Stimulated activated naive B cell treated with anti-CD40 and anti-IgM and Interleukin-4, amounts not matched to agents 10 μg/mL and 1 μg/mL and 100 μg/mL, for 72 hours (primary cell): ENCODE measurements at places on chromosomes 11 and 22.

GRCh38 chr11:36069576-36070212 lies 125.8 kb downstream of the LDLRAD3 start:
- H3K27me3 ChIP-seq, result peaks cover 17% of the 10 kb centered on the region
- no peak for DNase-seq
- no peaks in the 10 kb centered on the region for H3K36me3 ChIP-seq
- H3K4me3 ChIP-seq, result no peak overlapping the region

DNA sequence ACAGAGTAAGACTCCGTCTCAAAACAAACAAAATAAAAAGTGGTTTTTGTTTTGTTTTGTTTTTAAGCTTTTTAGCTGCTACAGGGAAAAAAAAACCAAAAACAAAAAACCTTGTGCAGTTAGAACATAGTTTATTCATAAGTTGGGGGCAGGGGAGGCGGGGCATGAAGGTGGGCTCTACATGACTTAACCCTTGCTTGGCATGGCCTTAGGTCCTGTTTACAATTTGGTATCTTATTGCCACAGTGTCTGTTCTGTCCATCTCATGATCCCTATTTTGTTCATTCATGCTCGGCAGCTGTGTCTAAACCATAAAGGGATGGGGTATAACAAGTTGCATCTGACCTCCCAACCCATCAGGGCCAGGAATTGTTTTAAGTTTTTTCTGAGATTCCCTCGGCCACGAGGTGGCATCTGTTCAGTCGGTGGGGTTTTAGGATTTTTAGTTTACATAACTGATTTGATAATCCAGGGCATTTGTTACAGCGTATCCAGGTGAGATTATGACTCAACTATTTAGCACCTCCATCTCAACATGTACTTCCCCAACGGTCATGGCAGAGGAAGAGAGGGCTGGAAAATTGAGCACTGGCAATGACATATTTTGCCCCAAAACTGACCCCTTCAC lies 6.9 kb downstream of the AP5B1 start:
- H3K27ac ChIP-seq, result no peak overlapping the region
- H3K4me1 ChIP-seq, result peaks cover 29% of the 10 kb centered on the region

DNA sequence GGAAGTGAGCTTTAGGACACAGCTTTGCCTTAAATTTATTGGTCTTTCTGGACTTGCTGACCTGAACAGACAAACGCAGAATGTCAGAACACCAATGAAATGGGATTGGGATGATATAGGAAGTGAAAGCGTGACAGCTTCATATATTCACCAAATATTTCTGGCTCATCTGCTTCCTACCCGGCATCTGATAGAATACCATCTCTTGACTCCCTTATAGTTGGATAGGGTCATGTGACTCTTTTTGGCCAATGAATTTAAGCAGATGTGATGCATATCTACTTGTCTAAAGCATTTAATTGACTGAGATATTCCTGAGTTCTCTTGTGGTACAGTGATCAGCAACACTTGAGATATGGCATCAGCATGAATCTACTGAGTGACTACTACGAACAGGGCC lies 2.5 kb upstream of the CAPRIN1 start:
- H3K4me1 ChIP-seq, result peaks cover 24% of the 10 kb centered on the region
- DNase-seq, result no peak
- H3K36me3 ChIP-seq, result peaks cover 12% of the 10 kb centered on the region

- H3K27ac ChIP-seq, result no peak overlapping the region
- no peak overlapping the region for H3K4me3 ChIP-seq
- peaks cover 11% of the 10 kb centered on the region for H3K27me3 ChIP-seq
- no peaks in the 10 kb centered on the region for H3K36me3 ChIP-seq
- no peak for DNase-seq
Observed at GRCh38 chr11:1218788-1219445, 3.9 kb upstream of the MUC5B start.

GRCh38 chr11:93513772-93514171 lies 29.4 kb downstream of the SMCO4 start:
- no peaks in the 10 kb centered on the region for H3K36me3 ChIP-seq
- no peak overlapping the region for H3K27ac ChIP-seq
- no peaks in the 10 kb centered on the region for H3K27me3 ChIP-seq
- H3K4me3 ChIP-seq, result no peak overlapping the region
- DNase-seq, result no peak

- DNase-seq, result no peak
- H3K36me3 ChIP-seq, result no peaks in the 10 kb centered on the region
- H3K4me3 ChIP-seq, result no peak overlapping the region
- H3K4me1 ChIP-seq, result no peaks in the 10 kb centered on the region
- peaks cover 21% of the 10 kb centered on the region for H3K27me3 ChIP-seq
Observed at GRCh38 chr11:57867966-57868365, 106.4 kb downstream of the CTNND1 start.

DNA sequence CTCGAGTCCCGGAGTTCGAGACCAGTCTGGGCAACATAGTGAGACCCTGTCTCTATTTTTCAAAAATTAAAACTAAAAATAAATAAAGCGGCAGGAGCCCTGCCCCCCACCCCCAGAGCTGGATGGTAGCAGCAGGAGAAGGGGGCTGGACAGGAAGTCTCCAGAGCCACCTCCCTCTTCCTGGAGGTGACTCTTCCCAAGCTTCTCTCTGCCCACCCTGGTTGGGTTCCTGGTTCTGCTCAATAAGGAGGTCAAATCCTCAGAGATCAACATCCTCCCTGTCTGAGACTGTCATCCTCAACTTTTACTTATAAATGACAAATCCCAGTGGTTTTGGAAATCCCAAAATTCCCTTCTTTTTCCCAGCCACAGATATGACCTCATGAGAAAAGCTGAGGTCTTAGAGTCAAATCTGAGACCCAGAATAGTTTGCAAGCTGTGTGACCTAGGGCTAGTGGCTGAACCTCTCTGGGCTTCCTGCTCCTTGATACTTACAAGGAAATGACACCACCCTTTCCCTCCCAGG lies 987 bp downstream of the C1QTNF6 start:
- no peaks in the 10 kb centered on the region for H3K27me3 ChIP-seq
- no peak overlapping the region for H3K27ac ChIP-seq
- peaks cover 22% of the 10 kb centered on the region for H3K4me1 ChIP-seq
- H3K4me3 ChIP-seq, result no peak overlapping the region
- no peak for DNase-seq
- peaks cover 4% of the 10 kb centered on the region for H3K36me3 ChIP-seq

DNA sequence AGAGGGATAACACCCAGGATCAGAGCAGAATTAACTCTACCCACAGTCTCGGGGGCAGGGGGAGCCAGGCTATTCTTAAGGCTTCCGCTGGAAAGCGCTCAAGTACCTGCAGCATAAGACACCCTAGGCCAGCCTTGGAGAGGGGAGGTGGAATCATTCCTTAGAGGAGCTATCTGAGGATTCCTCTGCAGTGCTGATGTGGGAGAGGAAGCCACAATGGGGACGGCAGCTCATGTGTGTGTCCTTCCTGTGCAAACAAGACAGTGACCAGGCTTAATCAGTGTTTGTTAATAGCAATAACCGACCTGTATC lies 382.2 kb upstream of the CADM1 start:
- no peak for DNase-seq
- H3K27ac ChIP-seq, result no peak overlapping the region
- H3K4me1 ChIP-seq, result no peaks in the 10 kb centered on the region
- H3K4me3 ChIP-seq, result no peak overlapping the region

- H3K4me3 ChIP-seq, result no peak overlapping the region
- DNase-seq, result no peak
- H3K27me3 ChIP-seq, result peaks cover 26% of the 10 kb centered on the region
- peaks cover 3% of the 10 kb centered on the region for H3K36me3 ChIP-seq
- H3K4me1 ChIP-seq, result no peaks in the 10 kb centered on the region
Observed at GRCh38 chr11:72120930-72121329, 8.4 kb upstream of the ANAPC15 start.

GRCh38 chr11:17230867-17231851 lies 23.4 kb upstream of the PIK3C2A start:
- DNase-seq, result peak; percentile 58
- no peaks in the 10 kb centered on the region for H3K27me3 ChIP-seq
- H3K36me3 ChIP-seq, result peaks cover 5% of the 10 kb centered on the region
- no peak overlapping the region for H3K4me3 ChIP-seq
- H3K27ac ChIP-seq, result peak overlapping the region; percentile 47

- no peak overlapping the region for H3K27ac ChIP-seq
Observed at GRCh38 chr11:44563711-44564110, 1.8 kb upstream of the CD82 start.

DNA sequence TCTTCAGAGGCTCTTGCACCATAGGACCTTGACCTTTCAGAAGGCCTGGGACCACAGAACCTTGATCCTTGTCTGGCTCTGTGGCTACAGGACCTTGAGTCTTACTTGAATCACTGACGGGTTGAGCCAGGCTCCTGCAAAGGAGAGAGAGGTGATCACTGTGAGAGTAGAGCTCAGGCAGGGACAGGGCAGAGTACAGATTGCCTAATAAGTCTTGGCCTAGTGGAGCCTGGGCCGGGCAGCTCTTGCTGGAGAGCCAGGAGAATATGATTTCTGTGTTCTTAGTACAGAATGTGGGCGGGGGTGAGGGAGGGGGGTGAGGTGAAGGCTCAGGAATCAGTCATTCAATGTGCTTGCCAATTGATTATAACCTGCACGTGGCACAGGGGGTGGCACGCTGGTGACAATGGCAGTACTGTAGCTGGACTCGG lies 26.0 kb downstream of the SERPINH1 start:
- H3K36me3 ChIP-seq, result no peaks in the 10 kb centered on the region
- no peak overlapping the region for H3K27ac ChIP-seq
- peaks cover 8% of the 10 kb centered on the region for H3K4me1 ChIP-seq

GRCh38 chr11:67500484-67500821 lies 4.7 kb downstream of the PITPNM1 start:
- no peak overlapping the region for H3K27ac ChIP-seq
- H3K4me3 ChIP-seq, result no peak overlapping the region
- DNase-seq, result no peak
- peaks cover 41% of the 10 kb centered on the region for H3K36me3 ChIP-seq

DNA sequence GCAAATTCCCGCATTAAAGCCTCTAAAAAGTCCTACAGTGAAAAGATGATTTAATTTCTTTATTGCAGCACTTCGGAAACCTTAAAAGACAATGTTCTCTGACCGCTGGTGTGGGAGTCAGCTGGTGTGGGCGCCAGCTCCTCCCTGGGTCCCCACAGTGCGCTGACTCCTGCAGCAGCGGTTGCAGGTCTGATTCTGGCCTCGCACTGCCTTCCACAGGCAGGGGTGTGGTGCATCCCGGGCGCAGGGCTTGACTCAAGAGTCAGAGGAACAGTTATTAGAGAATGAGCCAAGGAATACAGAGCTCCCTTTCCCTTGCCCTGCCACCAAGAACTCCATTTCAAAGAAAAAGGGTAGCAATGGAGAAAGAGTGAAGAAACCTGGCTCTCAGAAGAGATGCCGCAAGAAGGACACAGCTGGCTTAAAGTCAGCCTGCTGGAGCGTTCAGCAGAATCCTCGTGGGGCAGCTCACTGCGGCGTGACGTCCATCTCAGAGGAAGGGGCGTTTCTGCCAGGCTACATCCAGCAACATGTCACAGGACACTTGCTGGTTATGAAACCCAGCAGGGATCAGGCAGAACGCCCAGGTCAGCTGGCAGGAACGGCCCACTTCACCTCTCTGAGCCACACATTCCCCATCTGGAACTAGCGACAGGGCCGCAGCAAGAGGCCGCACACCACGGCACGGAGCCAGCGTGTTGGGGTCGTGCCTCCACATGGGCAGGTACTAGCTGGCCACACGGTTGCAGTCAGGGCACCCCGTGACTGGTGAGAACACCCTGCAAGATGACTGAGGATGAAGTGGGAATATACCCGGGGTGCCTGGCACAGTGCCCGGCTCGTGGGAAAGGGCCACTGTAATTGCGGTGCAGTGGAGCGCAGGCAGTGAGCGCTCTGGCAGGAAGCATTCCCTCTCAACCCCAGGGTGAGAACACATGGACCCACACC lies 18.1 kb upstream of the EFCAB6 start:
- peaks cover 17% of the 10 kb centered on the region for H3K27me3 ChIP-seq
- H3K4me1 ChIP-seq, result no peaks in the 10 kb centered on the region
- H3K27ac ChIP-seq, result no peak overlapping the region

DNA sequence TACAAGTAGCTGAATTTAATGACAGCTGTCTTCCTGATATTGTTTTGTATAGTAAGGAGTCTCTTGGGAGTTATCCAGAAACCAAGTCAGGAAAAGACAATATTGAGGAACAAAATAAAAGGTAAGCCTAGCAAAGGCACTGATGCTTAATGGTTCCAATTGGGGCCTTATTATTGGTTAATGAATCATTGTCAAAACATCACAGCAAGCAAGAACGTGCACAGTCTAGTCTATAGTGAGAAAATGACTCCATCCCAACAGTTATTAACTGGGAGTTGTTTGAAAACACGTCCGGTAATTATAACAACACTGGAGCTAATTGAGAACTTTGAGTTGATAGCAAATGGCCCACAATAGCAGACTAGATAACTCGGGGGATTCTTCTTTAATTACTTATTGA lies 17.7 kb downstream of the BSX start:
- no peak overlapping the region for H3K4me3 ChIP-seq
- H3K27me3 ChIP-seq, result peaks cover 36% of the 10 kb centered on the region
- DNase-seq, result no peak
- H3K4me1 ChIP-seq, result no peaks in the 10 kb centered on the region
- no peaks in the 10 kb centered on the region for H3K36me3 ChIP-seq

GRCh38 chr11:129230006-129230405 lies 37.9 kb upstream of the ARHGAP32 start:
- peaks cover 12% of the 10 kb centered on the region for H3K36me3 ChIP-seq
- no peak for DNase-seq
- no peak overlapping the region for H3K4me3 ChIP-seq
- H3K27me3 ChIP-seq, result no peaks in the 10 kb centered on the region
- no peaks in the 10 kb centered on the region for H3K4me1 ChIP-seq
